ENCODE measurements at places on chromosomes 6 and 20.

GRCh38 chr6:154705471-154706113, 27.6 kb upstream of the SCAF8 start:
- DNase-seq: no peak

DNA sequence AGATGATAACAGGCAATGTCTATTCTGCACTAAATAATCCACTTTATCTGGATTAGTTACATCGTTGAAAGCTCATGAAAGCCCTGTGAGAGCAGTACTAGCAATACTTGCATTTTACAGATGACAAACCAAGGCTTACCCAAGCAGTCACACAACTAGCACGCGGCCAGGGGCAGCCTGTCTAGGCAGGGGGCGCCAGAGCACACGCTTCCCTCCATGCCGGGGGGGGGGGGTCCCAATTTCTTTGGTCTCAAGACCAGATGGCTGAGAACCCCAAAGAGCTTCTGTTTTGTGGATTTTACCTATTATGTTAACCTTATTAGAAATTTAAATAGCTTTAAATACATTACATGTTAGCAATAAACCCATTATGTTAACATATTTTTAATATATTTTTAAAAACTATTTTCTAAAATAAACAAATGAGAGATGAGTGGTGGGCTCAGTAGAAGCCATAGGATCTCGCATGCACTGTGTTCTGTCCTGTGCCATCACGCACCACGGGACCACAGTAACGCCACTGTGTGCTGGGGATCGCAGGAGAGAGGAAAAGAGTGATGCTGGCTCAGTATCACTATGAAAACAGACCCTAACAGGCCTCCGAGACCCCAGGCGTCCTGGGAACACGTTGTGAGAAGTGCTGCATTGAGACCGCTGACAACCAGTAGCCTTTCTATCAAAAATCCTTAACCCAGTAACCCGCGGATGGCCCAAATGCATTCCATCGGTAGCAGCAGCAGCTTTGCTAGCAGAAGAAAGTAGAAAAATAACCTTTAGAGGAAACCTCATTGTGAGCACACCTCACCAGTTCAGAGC, 5.3 kb upstream of the PRR18 start:
- DNase-seq: no peak

DNA sequence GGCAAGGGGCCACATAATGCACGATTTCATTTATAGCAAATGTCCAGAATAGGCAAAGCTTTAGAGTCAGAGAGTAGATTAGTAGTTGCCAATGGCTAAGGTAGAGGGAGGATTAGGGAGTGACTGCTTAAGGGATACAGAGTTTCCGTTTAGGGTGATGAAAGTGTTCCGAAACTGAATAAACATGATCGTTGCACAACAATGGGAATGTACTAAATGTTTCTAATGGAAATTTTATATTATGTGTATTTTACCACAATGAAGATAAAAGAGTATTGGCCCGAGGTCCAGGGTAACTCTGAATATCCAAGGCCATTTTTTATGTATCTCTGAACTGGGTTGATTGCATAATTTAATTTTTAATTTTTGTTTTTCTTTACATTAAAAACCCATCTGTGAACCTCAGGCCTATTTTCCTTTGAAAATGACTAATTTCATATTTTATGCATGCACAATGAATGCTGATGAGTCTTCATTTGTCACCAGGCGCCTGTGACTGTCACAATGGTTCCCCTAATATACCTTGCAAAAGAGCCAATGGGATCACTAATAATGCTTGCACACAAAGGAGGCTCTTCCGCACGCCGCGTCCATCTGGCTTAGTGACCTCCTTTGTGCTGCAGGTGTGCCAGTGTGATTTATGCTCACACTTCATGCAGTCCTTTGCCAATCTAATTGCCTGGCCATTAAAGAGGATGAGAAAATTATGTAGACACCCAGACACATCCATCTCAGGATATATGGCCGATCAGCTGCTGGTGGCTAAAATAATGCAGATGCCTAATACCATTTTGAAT, 612.5 kb downstream of the CDH26 start:
- no peak for DNase-seq

DNA sequence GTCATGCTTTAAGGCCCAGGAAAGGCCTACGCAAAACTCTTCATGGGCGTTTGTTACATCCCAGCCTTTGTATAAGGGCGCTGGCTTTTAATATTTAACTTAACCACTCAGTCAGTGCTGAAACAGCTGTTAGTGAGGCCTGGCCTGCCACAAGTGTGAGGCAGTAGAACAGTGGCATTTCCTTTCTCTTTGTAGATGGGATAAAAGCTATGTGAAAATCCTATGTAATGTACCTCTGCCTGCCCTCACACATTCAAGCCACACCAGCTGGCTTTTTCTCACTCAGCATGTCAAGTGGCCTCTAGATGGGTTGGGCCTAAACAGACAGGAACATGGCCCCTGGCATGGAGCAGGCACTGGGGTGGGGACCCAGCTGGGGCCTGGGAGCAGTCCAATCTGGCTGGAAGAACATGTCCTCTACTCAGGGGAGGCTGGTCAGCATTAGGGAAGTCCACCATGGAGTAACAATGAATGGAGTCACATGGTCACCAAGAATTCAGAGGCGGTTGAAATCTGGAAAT, 20.7 kb downstream of the CGA start:
- DNase-seq: peak; percentile 43

- no peak for DNase-seq
Observed at GRCh38 chr20:63208346-63208909, 7.5 kb downstream of the YTHDF1 start.

GRCh38 chr6:142761756-142762155, 183.2 kb downstream of the HIVEP2 start:
- no peak for DNase-seq

GRCh38 chr6:28922004-28922820, 1.6 kb downstream of the TRIM27 start:
- no peak for DNase-seq

DNA sequence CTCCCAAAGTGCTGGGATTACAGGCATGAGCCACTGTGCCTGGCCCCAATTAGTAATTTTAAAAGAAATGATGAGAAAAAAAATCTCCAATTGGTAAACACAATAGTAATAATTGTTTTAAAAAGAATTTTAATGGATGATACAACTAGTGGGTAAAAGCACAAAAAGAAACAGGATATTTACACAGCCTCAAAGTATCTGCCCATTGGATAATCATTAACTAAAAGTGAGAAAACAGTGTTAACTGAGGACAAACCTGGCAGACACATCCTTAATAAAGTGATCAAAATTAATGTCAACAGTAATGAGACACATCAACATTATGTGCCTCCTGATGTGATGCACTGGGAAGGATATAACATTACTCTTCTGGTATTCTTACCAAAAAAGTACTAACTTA, 24.5 kb downstream of the DTNBP1 start:
- no peak for DNase-seq

DNA sequence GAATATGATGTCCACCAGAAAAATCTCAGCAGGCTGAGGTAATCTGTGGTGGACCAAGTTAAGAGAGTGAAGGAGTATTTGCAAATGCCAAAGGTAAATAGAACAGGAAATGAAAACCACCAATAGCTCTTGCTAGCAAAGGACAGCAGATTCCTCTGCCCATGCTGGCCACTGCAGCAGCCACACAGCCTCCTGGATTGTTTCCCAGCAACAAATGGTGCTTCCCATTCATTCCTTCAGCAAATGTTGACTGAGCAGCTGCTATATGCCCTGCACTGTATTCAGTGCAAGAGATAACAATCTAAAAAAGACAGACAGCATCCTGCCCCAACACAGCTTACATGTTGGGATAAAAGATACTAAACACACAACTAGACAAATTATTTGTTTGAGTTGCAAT, 11.0 kb downstream of the ROS1 start:
- no peak for DNase-seq

- DNase-seq: no peak
Observed at GRCh38 chr6:80276861-80277260, 170.4 kb downstream of the BCKDHB start.

GRCh38 chr20:16036331-16036730, 536.9 kb downstream of the KIF16B start:
- DNase-seq: no peak

DNA sequence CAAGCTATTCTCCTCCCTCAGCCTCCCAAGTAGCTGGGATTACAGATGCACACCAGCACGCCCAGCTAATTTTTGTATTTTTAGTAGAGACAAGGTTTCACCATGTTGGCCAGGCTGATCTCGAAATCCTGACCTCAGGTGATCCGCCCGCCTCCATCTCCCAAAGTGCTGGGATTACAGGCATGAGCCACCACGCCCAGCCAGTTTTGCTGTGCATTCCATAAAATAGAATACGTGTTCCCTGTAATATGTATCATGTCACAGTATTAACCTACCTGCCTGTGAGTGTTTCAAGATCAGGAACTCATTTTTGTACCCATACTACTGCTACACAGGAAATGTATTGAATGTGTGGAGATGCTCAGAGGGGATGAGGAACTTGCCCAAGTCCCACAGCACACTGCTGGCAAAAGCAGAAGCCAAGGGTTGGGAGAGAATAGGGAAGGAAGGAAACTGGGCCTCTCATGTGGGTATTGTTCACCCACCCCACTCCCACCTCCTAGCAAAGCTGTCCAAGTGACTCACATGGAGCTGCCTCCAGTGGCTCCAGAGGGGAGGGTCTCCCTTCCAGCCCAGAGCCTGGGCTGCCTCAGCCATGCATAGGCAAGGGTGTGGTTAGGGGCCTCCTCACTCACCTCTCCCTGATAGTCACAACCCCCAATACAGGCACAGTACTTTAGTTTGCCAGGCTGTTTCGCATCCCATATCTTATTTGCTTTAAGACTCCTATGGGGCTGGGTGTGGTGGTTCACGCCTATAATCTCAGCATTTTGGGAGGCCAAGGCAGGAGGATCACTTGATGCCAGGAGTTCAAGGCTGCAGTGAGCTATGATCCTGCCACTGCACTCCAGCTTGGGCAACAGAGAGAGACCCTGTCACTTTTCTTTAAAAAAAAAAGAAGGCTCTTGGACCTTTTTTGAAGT, 9.4 kb downstream of the HM13 start:
- no peak for DNase-seq

- DNase-seq: no peak
Observed at GRCh38 chr6:161890133-161890831, 616.4 kb upstream of the AGPAT4 start.

DNA sequence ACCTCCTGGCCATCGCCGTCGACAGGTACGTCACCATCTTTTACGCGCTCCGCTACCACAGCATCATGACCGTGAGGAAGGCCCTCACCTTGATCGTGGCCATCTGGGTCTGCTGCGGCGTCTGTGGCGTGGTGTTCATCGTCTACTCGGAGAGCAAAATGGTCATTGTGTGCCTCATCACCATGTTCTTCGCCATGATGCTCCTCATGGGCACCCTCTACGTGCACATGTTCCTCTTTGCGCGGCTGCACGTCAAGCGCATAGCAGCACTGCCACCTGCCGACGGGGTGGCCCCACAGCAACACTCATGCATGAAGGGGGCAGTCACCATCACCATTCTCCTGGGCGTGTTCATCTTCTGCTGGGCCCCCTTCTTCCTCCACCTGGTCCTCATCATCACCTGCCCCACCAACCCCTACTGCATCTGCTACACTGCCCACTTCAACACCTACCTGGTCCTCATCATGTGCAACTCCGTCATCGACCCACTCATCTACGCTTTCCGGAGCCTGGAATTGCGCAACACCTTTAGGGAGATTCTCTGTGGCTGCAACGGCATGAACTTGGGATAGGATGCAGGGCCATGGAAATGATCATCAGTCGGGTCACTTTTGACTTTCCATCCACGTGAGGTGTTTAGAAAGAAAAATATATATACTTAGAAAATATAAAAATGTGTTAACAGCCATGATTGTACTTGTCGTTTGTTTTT, 868 bp downstream of the MC3R start:
- no peak for DNase-seq

DNA sequence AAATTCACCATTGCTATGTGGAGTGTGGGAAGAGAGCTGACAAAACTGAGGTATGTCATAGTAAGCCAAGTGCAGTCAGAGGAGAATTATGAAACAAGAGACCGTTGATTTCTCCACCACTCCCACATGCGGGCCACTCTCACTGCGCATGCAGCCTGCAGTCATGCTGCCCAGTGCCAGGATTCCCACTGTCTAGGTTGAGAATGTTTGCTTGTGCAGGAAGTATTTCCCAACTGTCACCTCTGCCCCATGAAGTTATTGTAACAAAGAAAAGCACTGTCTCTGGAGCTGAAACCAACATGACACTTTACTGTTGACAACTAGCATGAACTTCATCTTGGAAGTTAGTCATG, 18.7 kb upstream of the SFT2D1 start:
- DNase-seq: no peak

DNA sequence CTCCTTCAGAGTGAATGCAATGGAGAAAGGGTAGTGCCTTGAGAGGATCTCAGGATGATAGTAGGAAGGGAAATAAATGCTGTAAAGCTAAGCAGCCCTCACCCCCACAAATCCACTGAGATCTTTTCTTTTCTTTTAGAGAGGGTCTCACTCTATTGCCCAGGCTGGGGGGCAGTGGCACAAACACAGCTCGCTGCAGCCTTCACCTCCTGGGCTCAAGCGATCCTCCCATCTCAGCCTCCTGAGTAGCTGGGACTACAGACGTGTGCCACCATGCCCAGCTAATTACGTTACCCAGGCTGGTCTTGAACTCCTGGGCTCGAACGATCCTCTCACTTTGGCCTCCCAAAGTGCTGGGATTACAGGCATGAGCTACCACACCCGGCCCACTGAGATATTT, 16.0 kb upstream of the AVP start:
- DNase-seq: no peak

DNA sequence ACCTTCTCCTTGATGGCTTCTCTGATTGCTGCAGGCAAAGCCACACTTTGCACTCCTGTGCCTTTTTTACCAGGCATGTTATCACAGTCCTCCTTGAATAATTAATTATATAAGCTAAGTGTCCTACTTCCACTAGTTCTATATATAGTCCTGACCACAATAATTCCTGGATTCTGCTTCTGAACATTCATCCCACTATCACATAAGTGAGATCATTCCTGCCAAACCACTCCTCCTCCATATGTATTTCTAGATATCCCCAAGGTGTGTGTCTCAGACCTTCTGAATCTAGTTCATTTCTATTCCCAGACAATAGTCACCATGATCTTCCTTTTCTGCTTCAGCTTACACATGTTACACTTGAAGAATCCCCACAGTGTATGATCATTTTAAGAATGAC, 1237.5 kb upstream of the MAP3K7 start:
- no peak for DNase-seq

DNA sequence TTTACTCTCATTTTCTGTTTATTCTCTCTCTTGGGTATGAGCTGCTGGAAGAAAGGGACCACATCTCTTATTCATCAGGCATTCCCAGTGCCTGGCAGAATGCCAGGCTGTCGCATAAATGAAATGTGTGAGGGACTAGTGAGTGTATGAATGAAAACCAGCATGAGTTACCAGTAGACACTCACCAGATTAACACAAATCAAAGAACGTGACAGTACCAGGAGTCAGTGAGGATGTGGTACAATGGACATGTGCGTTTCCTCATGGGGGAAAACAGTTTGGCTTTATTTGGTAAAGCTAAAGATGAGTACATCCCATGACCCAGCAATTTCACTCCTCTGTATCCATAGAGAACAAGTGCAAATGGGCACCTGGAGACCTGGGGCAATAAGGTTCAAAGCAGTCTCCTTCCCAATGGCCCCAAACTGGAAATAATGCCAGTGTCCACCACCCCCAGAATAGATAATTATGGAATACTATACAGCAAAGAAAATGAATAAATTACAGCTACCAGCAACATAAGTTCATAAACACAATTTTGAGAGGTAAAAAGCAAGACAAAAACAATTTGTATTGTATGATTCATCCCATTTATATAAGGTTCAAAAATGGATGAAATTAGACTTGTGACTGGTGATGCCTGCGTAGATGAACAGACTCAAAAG, 93.3 kb downstream of the CDH22 start:
- DNase-seq: no peak

- no peak for DNase-seq
Observed at GRCh38 chr20:63320616-63321147, 27.7 kb downstream of the COL20A1 start.
